ENCODE measurements at places on chromosomes 11 and 22. TPM values are rescaled to one million over a fixed set of nuclear protein-coding genes. Genes with fewer than 3 reads are reported as not detected.

The ZNRD2 gene
- 123 TPM for polyA plus RNA-seq

The ASPHD2 gene
- 0.32 TPM for polyA plus RNA-seq

The TUB gene
- not detected for polyA plus RNA-seq

The VPREB1 gene
- not detected for polyA plus RNA-seq

The SLC22A8 gene
- polyA plus RNA-seq = not detected

The PNPLA5 gene
- polyA plus RNA-seq = not detected

DNA sequence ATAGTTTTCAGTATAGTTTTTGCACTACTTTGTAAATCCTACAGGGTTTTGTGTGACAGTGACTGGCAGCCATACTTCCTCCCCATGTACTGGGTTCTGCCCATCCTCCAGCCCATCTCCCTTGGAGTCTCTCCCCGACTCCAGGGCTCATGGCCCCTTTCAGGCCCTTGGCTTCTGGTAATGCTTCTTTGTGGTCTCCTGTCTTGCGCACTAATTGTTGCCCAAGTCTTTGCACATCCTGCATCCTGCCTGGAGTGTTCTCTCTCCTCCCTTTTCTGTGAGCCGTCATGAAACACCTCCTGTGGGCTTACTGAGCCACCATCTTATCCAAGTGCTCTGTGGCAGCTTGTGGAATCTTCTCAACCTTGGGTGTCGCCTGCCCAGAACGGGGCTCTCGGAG, 11.4 kb upstream of the KCNQ1OT1 start:
- H3K27ac ChIP-seq = no peak overlapping the region
- no peaks in the 10 kb centered on the region for H3K4me1 ChIP-seq
- H3K27me3 ChIP-seq = peaks cover 2% of the 10 kb centered on the region

DNA sequence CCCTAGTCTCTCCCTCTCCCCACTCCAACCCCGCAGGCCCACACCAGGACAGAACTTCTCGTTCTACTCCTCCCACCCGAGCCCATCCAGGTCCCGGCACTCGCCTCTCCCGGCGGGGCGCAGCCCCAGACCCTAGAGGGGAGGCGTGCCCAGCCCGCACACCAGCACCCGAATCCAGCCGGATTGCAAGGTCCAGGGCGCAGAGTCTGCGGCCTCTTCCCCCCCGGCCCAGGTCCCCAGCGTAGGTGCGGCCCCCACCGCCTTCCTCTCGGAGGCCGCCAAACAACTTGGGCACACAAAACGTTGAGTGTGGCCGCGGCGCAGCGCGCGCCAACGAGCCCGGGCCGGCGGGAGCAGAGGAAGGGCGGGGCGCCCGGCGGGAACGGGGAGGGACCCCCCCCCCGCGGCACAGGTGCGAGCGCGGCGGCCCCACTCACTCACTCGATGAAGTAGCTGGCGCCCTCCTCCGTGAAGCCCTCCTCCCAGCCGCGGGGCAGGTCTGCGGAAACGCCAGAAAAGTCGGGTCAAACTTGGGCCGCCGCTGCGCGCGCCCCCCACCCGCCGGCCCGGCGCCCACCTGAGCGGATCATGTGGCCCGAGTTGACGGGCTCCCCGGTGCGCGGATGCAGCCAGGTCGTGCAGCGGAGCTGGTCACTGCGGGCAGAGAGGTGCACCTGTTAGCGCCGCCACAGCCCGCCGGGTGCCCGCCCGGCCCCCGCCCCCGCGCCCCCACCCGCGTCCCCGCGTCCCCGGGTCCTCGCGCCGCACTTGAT, 480 bp downstream of the PLEKHA7 start:
- no peak overlapping the region for H3K27ac ChIP-seq
- DNase-seq = no peak
- H3K36me3 ChIP-seq = no peaks in the 10 kb centered on the region
- H3K4me1 ChIP-seq = peaks cover 16% of the 10 kb centered on the region
- H3K4me3 ChIP-seq = no peak overlapping the region

GRCh38 chr22:30280505-30280904, 8.8 kb downstream of the CASTOR1 start:
- H3K4me1 ChIP-seq = peaks cover 5% of the 10 kb centered on the region
- H3K27ac ChIP-seq = no peak overlapping the region
- H3K36me3 ChIP-seq = no peaks in the 10 kb centered on the region

DNA sequence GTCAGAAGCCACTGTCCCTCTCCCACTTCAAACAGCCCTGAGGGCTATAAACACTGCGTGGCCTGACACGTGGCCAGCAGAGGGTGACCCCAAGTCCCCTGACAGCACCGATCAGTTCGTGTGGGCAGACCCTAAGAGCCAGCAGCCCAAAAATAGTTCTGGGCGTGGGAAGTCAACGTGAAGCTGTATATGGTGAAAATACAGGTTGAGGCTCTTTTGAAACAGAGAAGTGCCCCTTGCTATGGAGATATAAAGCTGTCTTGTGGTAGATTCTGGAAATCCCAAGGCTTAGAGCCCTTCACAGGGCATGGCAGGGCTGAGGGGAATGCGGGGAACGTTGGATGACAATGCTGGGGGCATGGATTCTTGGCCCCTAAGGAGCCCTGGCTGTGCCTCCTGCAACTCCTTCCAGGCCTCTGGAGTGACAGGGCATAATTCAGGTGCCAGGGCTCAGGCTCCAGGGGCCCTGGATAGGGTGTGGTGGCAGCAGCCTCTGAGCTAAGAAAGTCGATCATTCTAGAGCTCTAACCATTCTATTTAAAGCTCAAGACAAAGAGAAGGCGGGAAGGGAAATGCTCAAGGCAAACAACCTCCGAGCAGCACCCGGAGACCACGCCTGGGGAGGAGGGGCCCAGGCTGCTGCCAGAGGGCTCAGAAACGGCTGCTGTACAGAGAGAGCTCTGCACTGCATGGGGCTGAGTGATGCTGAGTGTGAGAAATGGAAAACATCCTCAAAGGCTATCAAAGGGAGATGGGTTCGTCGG, 60.4 kb upstream of the CD5 start:
- DNase-seq = no peak
- H3K27ac ChIP-seq = no peak overlapping the region
- H3K4me3 ChIP-seq = no peak overlapping the region
- peaks cover 37% of the 10 kb centered on the region for H3K27me3 ChIP-seq
- H3K36me3 ChIP-seq = no peaks in the 10 kb centered on the region

DNA sequence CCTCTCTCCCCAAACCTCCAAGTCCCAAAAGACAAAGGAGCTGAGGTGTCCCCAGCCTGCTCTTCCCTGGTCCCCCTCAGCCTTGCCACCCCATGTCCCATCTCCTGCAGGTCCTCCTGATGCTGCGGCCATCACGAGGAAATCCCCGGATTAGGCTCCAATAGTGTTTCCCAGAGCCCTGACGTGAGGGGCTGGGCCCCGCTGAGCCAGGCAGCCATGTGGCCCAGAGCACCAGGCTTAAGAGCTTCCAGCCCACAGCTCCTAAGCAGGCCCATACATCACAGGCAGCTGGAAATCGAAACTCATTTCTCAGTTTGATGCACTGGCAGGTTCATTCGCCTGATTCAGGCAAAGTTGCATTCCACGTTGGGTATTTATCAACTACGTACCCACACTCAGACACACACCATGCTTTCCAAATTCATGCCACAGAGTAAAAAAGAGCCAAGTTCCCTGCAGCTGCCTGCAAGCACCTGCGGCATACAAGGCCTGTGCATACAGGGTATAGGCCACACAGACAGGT, 114.2 kb downstream of the CHST1 start:
- peaks cover 21% of the 10 kb centered on the region for H3K27me3 ChIP-seq
- no peaks in the 10 kb centered on the region for H3K36me3 ChIP-seq
- DNase-seq = no peak
- no peak overlapping the region for H3K4me3 ChIP-seq
- no peak overlapping the region for H3K27ac ChIP-seq

DNA sequence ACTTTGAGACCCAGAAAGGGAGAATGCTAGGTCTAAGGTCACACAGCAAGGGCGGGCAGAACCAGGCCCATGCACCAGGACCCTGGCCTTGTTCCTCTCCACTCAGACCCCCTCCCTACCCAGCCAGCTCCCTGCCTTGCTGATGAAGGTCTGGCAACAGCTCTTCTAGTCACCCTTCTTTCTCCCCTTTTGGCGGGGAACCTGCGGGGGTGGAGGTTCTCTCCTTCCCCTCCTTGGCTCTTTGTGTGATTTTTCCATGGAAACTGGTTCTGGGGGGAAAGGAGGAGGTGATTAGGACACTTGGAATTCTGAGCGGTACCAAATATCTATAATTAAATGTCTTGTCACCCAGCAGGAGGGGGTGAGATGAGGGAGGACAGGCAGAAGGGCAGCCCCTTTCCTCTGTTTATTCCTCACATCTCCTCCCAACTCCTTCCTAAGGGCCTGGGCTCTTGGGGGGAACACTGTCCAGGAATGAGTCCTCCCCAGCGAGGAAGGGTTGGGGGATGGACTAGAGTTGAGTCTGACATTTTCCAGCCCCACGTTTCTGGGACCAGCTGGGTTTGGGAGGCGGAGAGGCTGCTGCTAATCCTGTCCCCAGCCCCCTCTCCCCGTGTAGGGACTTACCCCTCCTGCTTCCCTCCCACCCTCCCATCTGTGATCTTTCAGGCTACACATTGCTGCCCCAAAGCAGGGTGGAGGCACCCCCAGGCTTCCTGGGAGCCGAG, 7.4 kb downstream of the ARHGEF17 start:
- no peak overlapping the region for H3K4me3 ChIP-seq
- peaks cover 3% of the 10 kb centered on the region for H3K4me1 ChIP-seq
- H3K27ac ChIP-seq = no peak overlapping the region

- DNase-seq = no peak
- H3K4me3 ChIP-seq = no peak overlapping the region
- peaks cover 12% of the 10 kb centered on the region for H3K27me3 ChIP-seq
- no peak overlapping the region for H3K27ac ChIP-seq
These were observed 117.7 kb downstream of the VPREB1 start for GRCh38 chr22:22362311-22362710.

- no peak overlapping the region for H3K4me3 ChIP-seq
- no peak overlapping the region for H3K27ac ChIP-seq
- no peaks in the 10 kb centered on the region for H3K36me3 ChIP-seq
- no peaks in the 10 kb centered on the region for H3K27me3 ChIP-seq
These were observed 3.7 kb downstream of the MS4A1 start for GRCh38 chr11:60459345-60459744.

DNA sequence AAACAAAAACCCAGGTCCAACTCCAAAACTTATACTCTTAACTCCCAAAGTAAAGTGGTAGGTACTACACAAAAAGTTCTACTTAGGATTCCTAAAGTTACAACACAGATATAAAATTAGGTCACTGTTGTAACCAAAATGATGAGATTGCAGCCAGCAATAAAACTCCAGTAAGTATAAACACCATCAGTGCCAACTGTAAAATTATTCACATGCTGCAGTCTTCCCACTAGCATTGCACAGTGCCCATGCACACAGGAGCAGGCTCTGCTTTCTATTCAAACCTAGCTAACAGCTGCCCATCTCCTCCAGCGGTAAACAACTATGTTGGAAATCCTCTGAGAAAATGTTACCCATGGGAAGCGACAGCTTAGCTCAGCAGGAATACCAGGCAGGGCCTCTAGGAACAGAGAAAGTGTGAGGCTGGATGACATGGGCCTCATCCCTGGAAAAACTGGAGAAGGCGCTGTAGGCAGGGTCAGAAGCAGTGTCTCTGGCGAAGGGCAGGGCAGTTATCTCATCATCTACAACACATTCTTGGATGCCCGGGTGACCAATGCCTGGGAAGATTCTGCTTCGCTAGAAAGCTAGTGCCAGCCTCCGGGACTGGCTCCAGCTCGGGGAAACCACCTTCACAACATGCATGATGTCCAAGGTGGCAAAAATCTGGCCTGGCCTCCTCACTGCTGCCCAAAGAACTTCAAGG, 9.1 kb downstream of the CPT1A start:
- no peak for DNase-seq
- peaks cover 19% of the 10 kb centered on the region for H3K4me1 ChIP-seq
- H3K36me3 ChIP-seq = peaks cover 7% of the 10 kb centered on the region
- no peaks in the 10 kb centered on the region for H3K27me3 ChIP-seq
- no peak overlapping the region for H3K4me3 ChIP-seq

GRCh38 chr11:70916351-70916750, 336.0 kb downstream of the SHANK2 start:
- H3K4me1 ChIP-seq = no peaks in the 10 kb centered on the region
- H3K27me3 ChIP-seq = peaks cover 26% of the 10 kb centered on the region

DNA sequence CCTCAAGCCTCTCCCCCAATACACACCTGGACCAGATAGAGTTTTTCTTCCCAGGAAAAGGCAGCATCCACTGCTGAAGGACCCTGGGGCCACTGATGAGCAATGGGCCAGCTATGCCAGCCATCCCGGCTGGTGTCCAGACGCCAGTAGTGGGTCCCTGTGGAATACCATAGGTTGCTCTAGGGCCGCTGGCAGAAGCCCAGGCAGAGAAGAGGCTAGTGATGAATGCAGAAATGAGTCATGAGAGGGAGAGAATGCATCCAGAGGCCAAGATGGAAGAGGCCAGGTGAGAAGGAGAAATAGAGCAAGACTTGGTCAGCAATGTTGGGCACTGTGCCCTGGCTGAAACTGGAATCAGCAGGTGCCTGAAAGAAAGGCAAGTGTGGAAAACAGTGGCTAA, 8.9 kb downstream of the HPX start:
- H3K4me1 ChIP-seq = no peaks in the 10 kb centered on the region
- H3K27ac ChIP-seq = no peak overlapping the region
- no peak overlapping the region for H3K4me3 ChIP-seq
- H3K36me3 ChIP-seq = no peaks in the 10 kb centered on the region

- no peak for DNase-seq
- no peak overlapping the region for H3K27ac ChIP-seq
- H3K4me3 ChIP-seq = no peak overlapping the region
- no peaks in the 10 kb centered on the region for H3K27me3 ChIP-seq
- no peaks in the 10 kb centered on the region for H3K36me3 ChIP-seq
- peaks cover 26% of the 10 kb centered on the region for H3K4me1 ChIP-seq
These were observed 626 bp downstream of the TRIM22 start for GRCh38 chr11:5690216-5690615.

GRCh38 chr11:112610494-112610893, 349.8 kb upstream of the PLET1 start:
- H3K36me3 ChIP-seq = no peaks in the 10 kb centered on the region
- H3K4me3 ChIP-seq = no peak overlapping the region
- no peaks in the 10 kb centered on the region for H3K4me1 ChIP-seq
- no peaks in the 10 kb centered on the region for H3K27me3 ChIP-seq
- no peak for DNase-seq
- H3K27ac ChIP-seq = no peak overlapping the region

- no peaks in the 10 kb centered on the region for H3K4me1 ChIP-seq
- H3K27me3 ChIP-seq = no peaks in the 10 kb centered on the region
- no peaks in the 10 kb centered on the region for H3K36me3 ChIP-seq
- no peak for DNase-seq
These were observed 258.3 kb upstream of the ANO3 start for GRCh38 chr11:26073646-26074045.
